Amygdala (tissue), 56 donors: ENCODE measurements at places on chromosomes 3 and 15.
A peak's percentile ranks its signal among the peaks of the same experiment; 100 is the strongest.

- DNase-seq, result no peak
Measured at GRCh38 chr3:25582242-25582641, 82.5 kb downstream of the TOP2B start.

DNA sequence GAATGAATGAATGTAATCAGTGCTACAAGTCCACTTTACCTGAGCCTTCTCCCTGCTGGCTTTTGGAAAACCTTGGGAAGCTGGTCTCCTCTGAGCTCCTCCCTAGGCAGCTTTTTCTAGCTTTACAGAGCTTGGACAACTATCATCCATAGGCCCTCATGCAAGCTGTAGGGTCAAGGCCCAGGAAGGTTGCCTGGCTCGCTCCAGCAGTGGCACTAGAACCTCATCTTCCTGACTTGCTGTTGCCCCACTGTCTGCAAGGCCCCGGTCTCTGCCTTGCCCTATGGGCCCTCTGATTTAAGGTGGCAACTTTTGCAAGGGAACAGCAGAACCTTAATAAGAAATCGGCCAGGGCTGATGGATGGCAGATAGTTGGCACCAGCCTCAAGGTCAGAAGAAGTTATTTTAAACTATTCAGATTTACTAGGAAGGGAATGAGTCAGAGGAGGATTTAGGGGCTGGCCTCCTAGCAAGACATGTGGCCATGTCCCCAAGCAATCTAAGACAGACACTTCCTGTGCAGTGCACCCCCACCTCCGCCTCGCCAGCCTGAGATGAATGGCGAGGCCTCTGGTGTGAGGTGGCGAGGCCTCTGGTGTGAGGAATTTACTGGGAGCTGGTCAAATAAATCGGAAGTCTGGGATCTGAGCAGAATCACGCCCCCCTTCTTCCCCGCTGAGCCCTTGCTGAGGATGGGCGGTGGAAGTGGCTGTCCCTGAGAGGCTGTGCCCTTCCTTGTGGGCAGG is 180.8 kb downstream of the MEGF11 start:
- no peak for DNase-seq

DNA sequence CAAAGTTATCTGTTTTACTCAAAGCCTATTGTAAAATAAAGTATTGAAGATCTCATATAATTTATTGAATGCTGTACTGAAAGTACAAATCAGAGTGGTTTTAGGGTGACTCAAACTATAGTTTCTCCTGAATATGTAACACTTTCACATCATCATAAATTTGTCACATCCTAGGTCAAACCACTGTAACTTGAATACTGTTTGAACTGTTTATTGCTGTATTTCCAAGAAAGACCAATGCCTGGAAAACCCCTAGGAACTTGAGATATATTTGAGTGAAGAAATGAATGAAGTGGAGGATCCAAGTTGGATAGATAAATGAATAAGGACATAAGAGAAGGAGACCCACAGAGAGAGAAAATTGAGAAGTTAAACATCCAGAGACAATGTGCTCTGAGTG is 348.2 kb downstream of the GRM7 start:
- DNase-seq, result no peak

DNA sequence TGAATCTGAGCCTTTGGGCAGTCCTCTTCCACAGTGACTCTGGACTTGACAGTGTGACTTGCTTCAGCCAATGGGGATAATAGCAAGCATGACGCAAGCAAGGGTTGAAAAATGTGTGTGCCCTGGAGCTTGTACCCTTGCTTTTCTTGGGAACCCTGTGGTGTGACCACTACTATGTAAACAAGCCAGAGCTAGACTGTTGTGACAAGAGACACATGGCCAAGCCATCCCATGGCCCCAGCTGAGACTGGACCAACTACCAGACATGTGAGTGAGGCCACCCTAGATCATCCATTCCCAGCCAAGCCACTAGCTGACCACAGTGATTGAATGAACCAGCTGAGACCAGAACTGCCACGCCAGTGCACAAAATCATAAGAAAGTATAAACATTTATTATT is 11.8 kb downstream of the MYO1E start:
- no peak for DNase-seq

DNA sequence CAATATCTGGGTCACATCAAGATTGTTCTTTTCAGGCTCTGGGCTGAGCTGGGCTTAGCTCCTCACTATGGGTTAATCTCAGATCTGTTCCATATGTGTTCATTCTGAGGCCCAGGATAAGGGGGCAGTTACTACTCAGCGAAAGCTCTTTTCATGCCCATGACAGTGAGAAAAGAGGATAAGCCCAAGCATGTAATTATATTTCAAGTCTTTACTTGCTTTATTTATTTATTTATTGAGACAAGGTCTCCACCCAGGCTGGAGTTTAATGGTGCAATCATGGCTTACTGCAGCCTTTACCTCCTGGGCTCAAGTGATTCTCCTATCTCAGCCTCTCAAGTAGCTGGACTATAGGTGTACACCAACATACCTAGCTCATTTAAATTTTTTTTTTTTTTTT is 44.7 kb upstream of the SELENOK start:
- DNase-seq, result no peak

GRCh38 chr15:37086521-37086920 is 13.8 kb downstream of the MEIS2 start:
- no peak for DNase-seq

DNA sequence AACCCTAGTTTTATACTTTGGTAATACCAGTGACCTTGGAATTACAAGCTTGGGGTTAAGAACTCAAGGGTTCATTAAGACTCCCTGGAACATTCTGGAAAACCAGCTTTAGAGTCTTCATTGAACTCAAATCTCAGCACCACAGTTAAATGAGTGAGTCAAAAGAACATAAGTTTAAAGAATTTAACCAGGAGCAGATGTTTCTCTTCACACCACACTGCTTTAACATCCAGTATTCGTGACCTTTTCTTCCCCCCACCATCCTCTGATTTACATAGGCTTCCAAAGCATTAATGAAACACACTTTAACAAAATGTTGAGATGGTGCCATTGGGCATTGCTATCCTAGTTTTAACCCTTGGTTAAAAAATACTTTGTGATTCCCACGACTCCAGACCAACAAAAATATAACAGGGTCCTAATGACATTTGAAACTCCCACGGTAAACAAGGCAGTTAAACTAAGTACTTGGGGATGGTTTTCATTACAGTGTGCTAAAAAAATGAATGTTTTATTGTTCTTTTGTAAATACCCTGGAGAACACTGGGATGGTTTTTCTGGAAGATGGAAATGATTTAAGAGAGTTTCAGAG is 123.9 kb downstream of the OXNAD1 start:
- DNase-seq, result no peak

GRCh38 chr15:87731630-87732029 is 524.9 kb downstream of the NTRK3 start:
- no peak for DNase-seq

- DNase-seq, result no peak
Measured at GRCh38 chr15:25866874-25867273, 3.7 kb upstream of the ATP10A start.

GRCh38 chr3:129697229-129697969 is 90.9 kb upstream of the PLXND1 start:
- no peak for DNase-seq

- DNase-seq, result no peak
Measured at GRCh38 chr3:151869181-151869580, 4.3 kb upstream of the SUCNR1 start.

DNA sequence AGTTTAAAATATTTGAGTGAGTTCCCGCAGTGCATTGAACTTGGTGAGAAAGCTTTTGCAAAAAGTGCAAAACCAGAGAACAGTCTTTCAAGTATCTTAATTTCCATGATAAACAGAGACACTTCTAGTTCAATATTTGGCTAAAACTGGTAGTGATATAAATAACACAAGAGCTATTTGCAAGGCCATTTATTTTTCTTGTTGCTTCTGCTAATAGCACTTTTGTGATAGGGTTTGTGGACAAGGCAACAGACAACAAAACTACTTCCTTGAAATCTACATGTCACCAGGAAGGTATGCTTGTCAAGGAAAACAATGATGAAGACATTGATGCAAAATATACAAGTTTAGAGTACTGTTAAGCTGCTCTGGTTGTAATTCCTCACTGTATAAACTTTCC is 1225.1 kb downstream of the OTOL1 start:
- DNase-seq, result no peak

- no peak for DNase-seq
Measured at GRCh38 chr15:92603743-92604470, 51.7 kb downstream of the FAM174B start.

DNA sequence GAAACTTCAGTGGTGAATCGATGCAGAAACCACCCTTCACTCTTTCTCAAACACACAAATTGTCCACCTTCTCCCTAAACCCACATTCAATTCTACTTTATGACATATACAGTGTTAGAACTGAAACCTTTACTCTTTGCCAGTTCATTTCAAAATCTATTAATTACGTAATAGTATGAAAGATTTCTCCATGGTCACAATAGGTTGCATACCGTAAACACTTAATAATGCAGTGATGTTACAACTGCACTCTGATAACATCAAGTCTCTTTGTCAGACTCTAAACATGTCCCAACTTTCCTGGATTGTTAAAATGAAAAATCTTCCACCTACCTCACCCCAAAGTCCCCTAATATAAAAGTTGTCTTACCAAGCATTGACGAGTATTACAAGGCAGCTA is 111.8 kb upstream of the PROK2 start:
- no peak for DNase-seq

DNA sequence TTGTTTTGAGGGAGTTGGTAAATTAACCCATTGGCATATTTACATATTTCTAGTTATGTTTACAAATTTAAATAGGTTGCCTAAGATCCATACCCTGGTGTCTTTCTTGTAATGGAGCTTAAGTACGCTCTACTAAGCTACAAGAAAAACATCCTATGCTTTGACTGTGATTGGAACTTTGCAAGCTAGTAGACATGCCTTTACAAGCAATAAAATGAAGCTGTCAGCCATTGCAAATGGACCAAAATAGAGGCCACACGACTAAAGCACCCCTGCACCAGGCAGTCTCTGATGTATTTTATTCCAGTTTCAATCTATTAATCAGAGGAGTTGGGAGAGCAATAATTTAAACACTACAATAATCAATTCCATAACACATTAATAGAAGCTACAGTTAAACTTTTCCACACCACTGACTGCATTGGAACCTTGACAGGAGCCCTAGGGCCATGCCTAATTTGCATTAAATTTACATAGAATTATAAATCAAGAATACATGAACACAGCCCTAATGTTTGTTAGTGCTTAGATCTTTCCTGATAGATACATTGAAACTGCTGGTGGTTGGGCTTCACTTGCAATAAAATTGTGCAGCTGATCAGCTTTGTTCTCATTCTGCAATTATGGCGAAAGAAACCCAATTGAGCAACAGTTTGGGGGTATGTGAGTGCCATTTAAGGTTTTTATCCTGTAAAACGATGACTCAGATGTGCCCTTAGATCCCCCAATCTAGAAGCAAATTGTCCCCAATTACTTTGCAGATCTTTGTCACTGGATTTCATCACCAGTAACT is 360.1 kb downstream of the LSAMP start:
- DNase-seq, result no peak

DNA sequence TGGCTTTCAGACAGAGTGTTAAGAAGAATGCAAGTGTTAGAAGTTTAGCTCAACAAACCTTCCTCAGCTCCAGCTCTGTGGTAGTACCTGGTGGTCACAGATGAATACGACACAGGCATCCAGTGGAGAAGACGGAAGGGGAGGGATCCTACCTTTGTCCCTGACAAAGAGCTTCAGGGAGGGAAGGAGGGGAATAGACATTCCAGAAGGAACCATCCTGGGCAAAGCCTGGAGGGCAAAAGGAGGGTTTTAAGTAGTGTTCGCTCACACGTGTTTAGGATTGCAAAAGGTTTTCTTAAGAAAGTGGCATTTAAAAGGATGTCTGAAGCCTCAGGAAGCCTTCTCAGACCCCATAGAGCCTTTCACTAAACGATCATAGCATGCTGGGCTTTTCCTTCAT is 2.8 kb downstream of the CHCHD4 start:
- no peak for DNase-seq

DNA sequence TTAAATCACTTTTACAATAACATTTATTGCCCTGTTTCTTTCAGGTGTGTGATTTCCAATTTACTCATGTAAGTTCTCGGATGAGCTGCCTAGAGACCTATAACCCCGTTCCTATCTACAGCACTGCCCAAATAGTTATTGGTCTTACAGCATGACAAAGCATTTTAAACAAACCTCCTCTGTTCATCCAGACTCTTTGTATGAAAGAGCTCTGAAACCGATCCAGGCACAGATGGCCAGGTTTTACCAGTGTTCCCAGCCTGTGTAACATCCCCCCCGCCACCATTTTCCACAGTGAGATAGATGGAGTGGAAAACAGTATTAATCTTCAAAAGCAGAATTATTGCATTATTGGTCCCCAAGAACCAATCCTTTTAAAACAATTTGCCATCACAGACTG is 59.0 kb upstream of the SPTSSB start:
- no peak for DNase-seq

DNA sequence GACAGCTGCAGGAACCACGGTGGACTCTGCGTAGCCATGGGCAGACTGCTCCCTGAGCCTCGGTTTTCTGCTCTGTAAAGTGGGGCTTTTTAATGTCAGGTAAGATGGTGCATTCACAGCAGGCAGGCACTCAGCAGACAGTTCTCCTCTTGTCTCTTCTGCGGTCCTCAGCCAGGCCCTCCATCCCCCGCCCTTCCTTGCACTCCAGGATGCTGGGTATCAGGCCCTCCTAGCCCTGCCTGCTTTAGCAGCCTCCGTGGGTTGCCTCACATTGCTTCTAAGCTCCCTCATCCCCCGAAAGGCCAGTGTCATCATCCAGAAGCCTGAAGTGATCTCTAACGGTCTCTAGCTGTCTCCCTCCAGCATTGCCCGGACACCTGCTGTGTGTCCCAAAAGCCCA is 115.7 kb downstream of the WNT7A start:
- DNase-seq, result no peak

DNA sequence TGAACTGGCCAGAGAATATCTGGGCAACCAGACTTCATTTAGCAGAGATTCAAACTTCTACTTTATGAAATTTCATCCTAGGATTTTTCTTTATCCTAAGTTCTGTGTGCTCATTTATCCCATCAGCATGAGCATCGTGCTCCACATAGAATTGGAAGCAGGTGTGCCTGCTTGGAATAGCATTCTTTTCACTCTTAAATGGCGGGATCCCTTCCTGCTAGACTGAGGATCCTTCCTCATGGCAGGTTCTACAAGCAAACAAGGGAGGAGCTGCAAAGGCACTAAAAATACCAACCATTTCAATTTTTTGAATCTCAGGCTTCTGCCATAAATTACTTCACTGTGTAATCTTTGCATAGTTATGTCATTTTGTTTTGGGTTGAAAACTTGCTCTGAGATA is 74.6 kb upstream of the FLNB start:
- no peak for DNase-seq

DNA sequence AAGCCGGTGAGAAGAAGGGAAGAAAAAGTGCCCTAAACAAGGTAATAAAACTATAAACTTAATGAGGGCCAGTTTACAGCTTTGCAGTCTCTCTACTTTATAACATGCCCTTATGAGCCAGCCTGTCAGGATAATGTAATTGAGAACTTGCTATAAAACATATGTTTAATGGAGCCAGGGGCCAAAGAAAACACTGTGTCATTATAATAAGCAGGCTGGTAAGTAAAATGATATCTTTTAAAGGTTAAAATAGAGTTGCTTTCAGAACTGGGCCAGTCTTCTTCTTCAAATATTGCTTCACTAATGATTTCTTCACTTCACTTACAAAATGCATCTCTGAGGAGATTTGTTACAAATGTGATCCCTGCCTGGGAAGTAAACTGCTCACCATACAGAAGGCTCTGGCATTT is 192.5 kb downstream of the SHOX2 start:
- no peak for DNase-seq

GRCh38 chr3:89851974-89852621 is 744.7 kb downstream of the EPHA3 start:
- DNase-seq, result peak; percentile 5

- no peak for DNase-seq
Measured at GRCh38 chr15:61794276-61794675, 266.0 kb downstream of the VPS13C start.

GRCh38 chr15:55741833-55742497 is 987 bp downstream of the PRTG start:
- DNase-seq, result no peak
